Activated CD4-positive, alpha-beta memory T cell treated with anti-CD3 and anti-CD28 coated beads for 36 hours (primary cell): ENCODE measurements at places on chromosomes 7 and 10.

- DNase-seq: no peak
Measured at GRCh38 chr10:78856421-78856820, 212.3 kb upstream of the ZMIZ1 start.

GRCh38 chr7:130361681-130362080 lies 17.1 kb downstream of the CPA5 start:
- DNase-seq: no peak

GRCh38 chr7:11410656-11411644 lies 421.0 kb downstream of the THSD7A start:
- DNase-seq: no peak

DNA sequence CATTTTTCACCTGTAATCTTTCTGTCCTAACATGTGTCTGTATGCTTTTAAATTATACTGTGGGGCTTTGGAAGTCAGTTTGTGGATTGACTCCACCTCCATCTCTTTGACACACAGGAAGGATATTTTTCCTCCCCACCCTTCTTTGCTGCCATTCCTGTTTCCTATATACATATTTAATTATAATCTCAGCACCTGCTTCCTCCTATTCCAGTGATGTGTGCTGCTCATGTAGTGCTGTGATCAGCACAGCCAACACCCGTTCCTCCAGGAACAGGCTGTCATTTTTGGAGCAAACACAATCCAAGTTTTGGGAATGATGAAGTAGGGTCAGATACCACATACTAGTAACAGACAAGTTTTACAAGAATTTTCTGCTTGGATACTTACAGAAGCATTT lies 135.0 kb upstream of the PRPS1L1 start:
- no peak for DNase-seq

- DNase-seq: no peak
Measured at GRCh38 chr10:116427671-116428070, at the start of gene PNLIPRP3. Gene PNLIPRP3 (plus strand): TSS chr10:116427847. CDS start chr10:116428013, 166 bp downstream.
